Stimulated activated effector memory CD8-positive, alpha-beta T cell treated with anti-CD3 and anti-CD28 coated beads, Interleukin-12 subunit alpha, Interleukin-12 subunit beta, amount 100 ng/mL, for 72 hours (primary cell): ENCODE measurements at places on chromosomes 11 and 22.

GRCh38 chr22:39384750-39385480 lies 14.7 kb upstream of the TAB1 start:
- no peak for DNase-seq

GRCh38 chr11:133082453-133082781 lies 449.9 kb downstream of the OPCML start:
- no peak for DNase-seq

DNA sequence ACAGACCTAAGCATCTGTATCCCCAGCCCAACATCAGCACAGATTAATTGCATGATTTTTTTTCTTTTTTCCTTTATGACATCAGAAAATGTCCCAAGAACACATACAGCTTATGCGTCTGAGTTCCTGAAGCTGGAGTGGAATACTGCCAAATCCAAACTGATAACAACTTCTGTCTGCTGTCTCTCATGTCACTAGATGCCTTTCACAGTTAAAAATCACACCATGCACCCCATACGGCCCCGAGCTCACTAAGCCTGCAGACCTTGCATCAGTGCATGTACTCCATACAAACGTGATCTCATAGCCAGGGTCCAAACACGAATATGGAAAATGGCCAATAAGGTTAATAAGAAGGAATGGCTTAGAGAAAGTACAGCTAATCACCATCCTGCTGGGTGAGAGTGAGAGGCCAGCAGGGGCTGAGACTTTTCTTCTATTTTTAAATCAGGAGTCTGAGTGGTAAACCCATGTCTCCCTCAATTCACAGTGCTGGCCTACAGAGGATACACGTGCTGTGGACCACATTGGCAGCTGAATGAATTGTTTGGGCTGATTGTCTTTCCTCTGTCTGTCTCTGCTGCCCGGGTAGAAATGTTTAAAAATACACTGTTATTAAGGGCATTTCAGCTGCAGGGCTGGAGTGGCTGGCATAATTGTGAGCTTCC lies 350.6 kb upstream of the RAG2 start:
- no peak for DNase-seq

DNA sequence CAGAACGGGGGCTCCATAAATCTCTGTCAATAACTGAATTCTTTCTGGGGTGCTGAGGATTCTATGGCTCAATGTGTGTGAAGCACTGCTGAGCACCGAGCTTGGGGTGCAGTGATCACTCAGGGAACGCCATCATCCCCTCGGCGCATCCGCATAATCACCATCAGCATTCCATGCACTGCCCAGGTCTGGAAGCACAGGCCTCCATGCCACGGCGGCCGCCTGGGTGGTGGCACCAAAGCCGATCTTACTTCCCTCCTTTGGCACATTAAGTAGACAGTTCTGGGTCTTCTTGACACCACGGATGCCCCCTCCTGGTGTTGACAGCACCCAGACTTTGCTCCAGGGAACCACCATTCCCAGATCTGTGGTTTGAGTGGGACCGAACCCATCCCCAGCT lies 15.6 kb downstream of the LTO1 start:
- no peak for DNase-seq

DNA sequence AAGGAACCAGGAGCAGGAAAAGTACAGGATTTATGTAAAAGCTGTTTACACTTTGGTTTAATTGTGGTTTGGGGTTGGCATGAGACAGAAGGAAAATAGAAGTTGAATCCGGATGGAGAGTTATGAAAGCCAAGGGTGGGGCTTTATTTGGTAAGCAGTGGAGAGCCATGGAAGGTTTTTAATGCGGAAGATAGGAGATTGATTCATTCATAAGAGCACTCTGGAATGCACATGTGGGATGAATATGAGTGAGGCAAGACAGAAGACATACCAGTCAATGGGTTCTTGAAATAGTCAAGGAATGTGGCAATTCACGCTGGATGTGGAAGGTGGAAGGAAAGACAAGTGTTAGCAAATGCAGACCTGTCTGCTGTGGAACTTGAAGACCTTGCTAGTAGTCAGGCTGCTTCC lies 9.3 kb upstream of the GLB1L3 start:
- DNase-seq = no peak

GRCh38 chr11:854601-855329 lies 12.1 kb downstream of the TSPAN4 start:
- DNase-seq = no peak

GRCh38 chr11:22466351-22466750 lies 128.2 kb downstream of the SLC17A6 start:
- no peak for DNase-seq

GRCh38 chr11:118744046-118744445 lies 46.9 kb downstream of the DDX6 start:
- no peak for DNase-seq

DNA sequence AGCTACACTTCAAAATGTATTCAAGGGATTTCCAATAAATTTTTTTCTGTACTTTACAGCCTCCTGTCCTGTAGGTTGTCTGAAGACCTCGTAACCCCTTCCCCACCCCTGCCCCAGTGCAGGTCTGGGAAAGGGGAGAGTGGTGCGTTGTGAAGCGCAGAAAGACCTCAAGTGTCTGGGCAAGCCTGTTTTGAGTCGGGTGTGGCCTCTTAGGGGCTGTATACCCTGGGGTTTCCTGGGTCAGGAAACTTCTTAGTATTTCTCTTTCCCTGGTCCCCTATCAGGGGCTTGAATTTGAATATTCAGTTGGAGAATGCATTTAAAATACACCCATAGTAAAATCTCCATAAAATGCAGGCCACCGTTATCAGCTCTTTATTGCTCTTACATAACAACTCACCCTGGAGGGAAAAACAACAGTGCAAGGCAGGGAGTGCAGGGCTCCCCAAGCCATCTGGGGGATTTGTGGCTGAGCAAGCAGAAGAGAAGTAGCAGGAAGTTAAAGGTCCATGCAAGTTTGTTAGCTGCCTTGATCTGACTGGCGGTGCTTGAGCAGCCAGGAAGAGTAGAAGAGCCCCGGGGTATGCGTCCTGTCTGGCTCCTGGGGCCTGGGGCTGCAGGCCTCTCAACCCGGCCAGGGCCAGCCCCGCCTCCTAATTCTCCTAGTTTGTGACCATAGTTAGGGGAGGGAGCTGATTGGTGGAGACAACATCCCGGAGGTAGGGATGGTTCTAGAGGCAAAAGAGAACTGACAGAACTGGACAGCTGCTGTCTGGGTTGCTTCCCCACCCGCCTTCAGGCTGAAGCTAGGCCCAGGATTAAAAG lies 25.7 kb downstream of the ARHGAP1 start:
- no peak for DNase-seq

DNA sequence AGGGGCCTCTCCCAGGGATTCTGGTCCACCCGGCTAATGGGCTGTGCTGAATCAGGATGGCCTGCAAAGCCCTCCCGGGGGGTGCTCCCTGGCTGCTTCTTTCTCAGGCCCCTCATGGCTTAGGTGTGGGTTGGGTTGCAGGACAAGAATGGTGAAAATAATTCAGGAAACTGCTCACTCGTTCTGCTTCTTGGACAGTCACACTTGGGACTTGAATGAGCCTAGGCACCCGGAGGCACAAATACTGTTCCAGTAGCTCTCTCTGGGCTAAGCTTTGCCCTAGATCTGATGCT lies 83.2 kb downstream of the TRIM29 start:
- DNase-seq = no peak

- DNase-seq = no peak
Observed at GRCh38 chr22:37850801-37851200, 1.6 kb downstream of the EIF3L start.

- DNase-seq = no peak
Observed at GRCh38 chr22:17931400-17931825, 92.9 kb downstream of the MICAL3 start.

DNA sequence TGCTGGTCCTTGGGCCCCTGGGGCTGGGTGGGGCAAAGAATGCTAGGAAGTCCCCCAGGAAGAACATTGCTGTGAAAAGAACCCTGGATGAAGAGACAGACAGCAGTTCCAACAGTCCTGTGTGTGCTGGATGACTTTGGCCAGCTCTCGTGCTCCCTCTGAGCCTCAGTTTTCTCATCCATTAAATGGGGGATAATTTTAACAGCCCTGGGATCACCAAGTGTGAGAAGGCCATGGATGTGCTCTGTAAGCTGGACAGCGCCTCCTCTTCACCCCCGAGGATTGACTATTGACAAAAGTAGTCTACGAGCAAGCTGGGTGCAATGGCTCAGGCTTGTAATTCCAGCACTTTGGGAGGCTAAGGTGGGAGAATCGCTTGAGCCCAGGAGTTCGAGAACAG lies 2.5 kb downstream of the LARGE2 start:
- no peak for DNase-seq

DNA sequence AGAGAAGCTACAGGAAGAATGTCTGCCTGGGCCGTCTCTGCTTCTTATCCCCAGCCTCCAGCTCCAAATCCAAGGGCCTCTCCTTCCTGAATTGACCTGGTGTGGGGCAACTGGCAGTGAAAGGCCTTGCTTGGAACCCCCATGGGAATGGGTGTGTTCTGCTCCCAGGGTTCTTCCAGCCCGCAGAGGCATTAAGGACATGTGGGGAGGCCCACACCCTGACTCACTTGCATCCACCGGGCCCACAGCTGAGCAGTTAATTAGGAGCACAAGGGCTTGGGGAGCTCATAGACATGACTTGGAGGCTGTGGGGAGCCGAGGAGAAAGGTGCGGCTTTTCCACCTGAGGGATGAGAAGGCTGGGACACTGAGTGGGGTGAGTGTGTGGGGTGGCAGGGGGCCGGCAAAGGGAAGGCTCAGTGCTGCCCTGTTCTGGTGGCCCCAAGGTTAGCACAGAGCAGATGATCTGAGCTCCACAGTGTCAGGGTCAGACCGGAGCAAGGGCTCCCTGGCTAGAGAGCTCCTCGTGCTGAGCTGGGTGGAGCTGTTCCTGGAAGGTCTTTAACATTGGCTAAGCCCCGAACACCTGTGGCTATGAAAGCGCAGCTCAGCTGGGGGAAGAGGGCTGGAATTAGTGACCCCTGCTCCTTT lies 64.5 kb upstream of the NECTIN1 start:
- DNase-seq = no peak

DNA sequence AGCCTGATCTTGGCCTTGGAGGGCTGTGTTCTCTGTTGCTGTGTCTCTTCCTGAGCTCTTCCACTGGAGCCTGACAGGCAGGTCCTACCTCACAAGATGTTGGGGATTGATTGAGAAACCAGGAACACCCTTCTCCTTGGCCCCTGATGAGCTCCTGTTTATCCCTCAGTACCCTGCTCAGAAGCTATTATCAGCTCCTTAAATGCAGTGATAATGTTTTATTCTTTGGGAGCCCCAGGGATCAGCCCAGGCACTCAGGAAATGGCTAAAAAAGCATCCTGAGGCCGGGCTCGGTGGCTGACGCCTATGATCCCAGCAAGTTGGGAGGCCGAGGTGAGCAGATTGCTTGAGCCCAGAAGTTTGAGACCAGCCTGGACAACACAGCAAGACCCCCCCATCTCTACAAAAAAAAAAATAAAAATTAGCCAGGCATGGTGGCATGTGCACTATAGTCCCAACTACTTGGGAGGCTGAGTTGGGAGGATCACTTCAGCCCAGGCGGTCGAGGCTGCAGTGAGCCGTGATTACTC lies 4.9 kb upstream of the PHLDA2 start:
- no peak for DNase-seq

DNA sequence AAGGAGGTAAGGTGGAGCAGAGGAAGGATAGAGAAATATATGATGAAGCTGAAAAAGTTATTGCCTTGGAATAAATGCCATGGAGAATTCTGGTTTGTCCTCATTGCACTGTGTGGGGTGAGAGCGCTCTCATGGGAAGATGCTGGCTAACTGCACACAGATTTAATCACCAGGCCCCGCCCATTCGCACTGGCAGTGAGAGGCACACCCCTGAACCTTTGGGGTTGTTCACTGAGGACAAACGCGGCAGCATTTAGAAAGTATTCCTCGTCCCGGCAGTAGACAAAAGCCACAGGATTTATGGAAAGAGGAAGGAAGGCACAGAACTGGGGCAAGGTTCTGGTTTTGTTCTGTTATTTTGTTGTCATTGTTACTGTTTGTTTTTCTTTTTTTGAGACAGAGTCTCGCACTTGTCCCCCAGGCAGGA lies 70.2 kb downstream of the MED15 start:
- DNase-seq = no peak

GRCh38 chr11:13336246-13336878 lies 58.8 kb downstream of the BMAL1 start:
- DNase-seq = no peak

- DNase-seq = no peak
Observed at GRCh38 chr11:95335989-95336388, 105.0 kb upstream of the SESN3 start.

- DNase-seq = no peak
Observed at GRCh38 chr11:7576726-7577290, 63.0 kb downstream of the PPFIBP2 start.

- no peak for DNase-seq
Observed at GRCh38 chr11:35955636-35956035, 11.8 kb downstream of the LDLRAD3 start.

DNA sequence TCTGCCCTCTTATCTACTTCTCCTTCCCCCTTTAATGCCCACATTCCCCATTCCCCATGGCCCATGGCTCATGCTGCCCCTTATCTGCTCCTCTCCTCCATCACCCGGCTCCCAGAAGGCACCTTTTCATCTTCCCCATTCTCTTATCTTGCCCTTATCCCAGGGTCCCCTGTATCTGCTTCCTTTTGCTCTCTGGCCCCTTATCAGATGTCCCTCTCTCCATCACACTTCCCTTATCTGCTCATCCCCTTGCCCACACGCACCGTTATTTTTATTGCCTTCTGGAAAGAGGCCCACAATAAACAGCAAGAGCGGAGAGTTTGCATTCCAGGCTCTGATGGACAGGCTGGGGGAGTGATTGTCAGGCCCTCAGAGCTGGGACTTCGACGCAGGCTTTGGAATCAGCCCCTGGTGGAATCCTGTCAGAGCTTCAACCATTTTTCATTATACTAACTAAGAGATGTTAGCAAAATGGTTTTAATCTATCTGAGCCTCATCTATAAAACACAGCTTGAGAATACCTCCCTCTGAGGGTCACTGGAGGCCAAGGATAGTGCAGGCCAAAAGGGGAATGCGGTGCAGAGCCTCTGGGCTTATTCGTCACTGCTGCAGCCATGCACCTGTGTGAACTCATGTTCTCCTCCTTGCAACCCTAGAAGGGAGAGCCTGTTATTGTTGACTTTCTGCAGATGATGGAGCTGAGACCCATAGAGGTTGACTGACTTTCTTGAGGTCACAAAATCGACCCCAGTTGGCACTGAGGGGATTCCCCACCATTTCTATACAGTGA lies 37.0 kb upstream of the LRRC55 start:
- DNase-seq = no peak

DNA sequence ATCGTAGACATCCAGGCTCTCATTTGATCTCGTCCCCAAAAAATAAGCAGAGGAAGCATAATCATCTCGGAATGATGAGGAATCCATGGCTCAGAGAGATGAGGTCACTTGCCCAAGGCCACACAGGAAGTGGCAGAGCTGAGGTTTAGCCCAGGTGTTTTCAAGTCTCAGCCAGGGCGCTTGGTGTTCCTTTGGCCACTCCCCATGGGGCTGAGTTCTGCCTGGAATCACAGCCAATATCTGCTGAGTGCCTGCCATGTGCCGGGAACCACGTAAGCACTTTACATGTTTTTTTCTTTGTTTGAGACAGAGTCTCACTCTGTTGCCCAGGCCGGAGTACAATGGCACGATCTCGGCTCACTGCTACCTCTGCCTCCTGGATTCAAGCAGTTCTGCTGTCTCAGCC lies 29.5 kb upstream of the MYH9 start:
- no peak for DNase-seq
